NCI-H524 (cell line): ENCODE measurements at places on chromosomes 3 and 15.
A peak's percentile ranks its signal among the peaks of the same experiment; 100 is the strongest.

GRCh38 chr15:99981191-99981647 lies 248.0 kb upstream of the LYSMD4 start:
- DNase-seq: peak; percentile 33

GRCh38 chr15:72968531-72968922 lies 83.7 kb upstream of the NEO1 start:
- peak; percentile 31 for DNase-seq

- peak; percentile 12 for DNase-seq
These were observed 31.8 kb upstream of the HES1 start for GRCh38 chr3:194103983-194104751.

- no peak for DNase-seq
These were observed 166.6 kb upstream of the SMAD3 start for GRCh38 chr15:66898656-66899386.

DNA sequence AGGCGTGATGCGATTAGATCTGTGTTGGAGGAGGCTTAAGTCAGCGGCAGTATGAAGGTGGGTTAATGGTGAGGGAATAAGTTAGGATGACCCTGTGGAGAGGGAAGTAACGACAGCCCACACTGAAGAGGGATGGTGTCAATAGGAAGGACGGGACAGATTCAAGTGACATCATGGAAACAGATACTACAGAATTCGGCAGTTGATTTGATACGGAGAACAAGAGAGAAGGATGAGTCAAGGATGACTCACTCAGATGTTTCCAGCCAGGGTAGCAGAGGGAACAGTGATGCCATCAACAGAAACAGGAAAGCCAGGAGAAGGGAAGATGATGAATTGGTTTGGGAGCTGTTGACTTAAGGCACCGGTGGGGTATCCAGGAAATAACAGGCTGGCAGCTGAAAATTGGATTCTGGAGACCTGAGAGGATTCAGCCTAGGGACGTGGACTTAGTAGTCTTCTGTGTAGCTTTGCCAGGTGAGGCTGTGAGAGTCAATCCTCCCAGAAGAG lies 38.0 kb downstream of the SHC4 start:
- no peak for DNase-seq

DNA sequence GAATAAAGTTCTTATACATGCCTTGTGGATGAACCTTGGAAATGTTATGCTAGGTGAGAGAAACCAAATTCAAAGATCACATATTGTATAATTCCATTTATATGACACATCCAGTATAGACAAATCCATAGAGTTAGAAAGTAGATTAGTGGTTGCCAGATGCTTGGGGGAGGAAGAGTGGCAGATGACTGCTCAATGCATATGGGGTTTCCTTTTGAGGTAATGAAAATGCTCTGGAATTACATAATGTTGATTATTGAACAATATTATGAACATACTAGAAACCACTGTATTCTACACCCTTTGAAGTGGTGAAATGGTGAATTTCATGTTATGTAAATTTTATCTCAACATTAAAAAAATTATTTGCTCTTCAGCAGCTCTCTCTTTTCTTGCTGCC lies 100.8 kb downstream of the DHX36 start:
- DNase-seq: no peak

- no peak for DNase-seq
These were observed 54.6 kb downstream of the ARMC8 start for GRCh38 chr3:138241676-138242075.

DNA sequence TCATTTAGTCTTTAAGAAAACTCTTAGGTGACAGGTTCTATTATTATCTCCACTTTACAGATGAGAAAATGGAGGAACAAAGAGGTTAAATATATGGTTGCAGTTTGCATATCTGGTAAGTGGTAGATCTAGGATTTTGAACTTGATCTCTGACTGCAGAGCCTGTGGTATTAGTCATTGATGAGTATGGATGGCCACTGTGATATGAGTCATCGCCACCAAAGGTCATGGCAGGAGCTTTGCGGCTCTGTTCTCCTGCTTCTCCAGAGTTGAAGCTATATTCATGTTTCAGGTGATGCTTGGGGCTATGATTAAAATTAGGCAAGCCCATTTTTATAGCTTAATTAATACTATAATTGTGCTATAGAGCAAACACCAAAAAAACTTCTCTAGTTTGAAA lies 306.2 kb upstream of the DPPA4 start:
- DNase-seq: no peak

DNA sequence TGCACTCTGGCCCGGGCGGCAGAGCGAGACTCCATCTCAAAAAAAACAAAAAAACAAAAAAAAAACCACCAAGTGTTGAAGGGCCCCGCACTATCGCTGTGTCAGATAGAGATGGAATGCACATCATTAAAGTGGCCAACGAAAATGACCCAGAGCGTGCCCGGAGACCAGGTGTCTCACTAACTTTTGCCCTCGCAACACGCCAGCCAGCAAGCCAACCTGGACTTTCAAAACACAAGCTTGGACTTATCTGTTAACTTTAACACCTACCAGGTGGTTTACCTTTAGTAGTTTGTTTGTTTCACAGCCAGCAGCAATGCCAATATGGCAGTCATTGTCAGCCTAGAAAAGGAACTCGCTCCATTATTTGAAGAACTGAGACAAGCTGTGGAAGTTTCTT lies 28.6 kb downstream of the FAM174B start:
- no peak for DNase-seq

GRCh38 chr15:72237029-72237852 lies 6.3 kb upstream of the PKM start:
- no peak for DNase-seq

- DNase-seq: no peak
These were observed 39.6 kb upstream of the SEC13 start for GRCh38 chr3:10360478-10360877.

DNA sequence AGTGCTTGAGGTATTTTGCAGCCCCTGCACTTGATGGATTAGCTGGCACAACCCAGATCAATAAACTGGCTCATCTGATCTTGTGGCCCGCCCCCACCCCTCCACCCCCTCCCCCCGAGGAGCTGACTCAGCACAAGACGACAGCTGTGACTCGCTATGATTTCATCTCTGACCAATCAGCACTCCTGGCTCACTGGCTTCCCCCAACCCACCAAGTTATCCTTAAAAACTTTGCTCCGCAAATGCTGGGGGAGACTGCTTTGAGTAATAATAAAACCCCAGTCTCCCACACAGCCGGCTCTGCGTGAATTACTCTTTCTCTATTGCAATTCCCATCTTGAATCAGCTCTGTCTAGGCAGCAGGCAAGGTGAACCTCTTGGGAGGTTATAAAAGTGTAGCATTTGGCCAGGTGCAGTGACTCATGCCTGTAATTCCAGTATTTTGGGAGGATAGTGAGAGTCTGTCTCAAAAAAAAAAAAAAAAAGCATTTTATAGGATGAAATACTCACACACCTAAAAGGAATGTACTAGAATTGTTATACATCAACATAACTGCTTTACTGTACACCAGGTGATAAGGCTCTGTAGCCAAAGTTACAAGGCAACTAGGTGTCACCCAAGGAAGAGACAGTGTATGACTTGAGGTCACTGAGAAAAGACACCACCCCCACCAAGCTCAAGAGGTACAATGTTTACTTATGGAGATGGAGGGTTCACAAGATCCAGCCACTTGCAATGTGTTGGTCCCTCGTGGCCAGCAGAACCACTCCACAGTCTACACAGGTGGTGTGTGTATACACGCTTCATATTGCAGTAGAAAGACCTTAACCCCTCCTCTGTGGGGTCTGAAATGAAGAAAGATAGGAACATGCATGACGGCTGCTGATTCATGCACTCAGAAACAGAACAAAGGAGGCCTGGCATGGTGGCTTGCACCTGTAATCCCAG lies 8.6 kb downstream of the ZNF445 start:
- no peak for DNase-seq

- DNase-seq: no peak
These were observed 1293.0 kb upstream of the EPHA6 start for GRCh38 chr3:95521396-95521795.

DNA sequence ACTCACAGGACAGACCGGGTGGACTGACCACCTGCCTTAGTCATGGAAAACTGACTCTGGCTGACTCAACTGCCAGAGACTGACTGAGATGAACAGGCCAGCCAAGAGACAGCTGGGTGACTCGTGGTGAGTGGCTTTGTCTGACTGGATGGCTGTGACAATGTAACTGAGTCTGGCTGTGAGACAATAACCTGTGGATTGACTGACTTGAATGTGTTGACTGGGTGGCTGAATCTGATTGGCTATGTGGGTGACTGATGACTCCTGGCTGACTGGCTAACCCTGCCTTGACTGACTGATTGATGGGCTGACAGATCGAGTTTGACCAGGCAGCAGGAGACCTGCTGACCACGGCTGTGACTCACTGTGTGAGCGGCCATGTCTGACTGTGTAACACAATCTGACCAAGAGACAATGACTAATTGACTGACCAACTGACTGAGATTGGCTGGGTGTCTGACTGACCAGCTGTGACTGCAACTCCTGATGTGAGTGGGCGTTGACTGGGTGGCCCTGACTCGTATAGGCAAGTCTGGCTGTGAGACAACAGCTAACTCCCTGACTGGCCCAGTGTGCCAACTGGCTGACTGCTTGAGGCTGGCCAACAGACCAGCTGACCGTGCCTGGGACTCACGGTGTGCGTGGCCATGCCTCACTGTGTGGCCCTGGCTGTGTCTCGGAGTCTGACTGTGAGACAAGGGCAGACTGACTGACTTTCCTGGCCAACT lies 509.1 kb downstream of the SHQ1 start:
- no peak for DNase-seq

DNA sequence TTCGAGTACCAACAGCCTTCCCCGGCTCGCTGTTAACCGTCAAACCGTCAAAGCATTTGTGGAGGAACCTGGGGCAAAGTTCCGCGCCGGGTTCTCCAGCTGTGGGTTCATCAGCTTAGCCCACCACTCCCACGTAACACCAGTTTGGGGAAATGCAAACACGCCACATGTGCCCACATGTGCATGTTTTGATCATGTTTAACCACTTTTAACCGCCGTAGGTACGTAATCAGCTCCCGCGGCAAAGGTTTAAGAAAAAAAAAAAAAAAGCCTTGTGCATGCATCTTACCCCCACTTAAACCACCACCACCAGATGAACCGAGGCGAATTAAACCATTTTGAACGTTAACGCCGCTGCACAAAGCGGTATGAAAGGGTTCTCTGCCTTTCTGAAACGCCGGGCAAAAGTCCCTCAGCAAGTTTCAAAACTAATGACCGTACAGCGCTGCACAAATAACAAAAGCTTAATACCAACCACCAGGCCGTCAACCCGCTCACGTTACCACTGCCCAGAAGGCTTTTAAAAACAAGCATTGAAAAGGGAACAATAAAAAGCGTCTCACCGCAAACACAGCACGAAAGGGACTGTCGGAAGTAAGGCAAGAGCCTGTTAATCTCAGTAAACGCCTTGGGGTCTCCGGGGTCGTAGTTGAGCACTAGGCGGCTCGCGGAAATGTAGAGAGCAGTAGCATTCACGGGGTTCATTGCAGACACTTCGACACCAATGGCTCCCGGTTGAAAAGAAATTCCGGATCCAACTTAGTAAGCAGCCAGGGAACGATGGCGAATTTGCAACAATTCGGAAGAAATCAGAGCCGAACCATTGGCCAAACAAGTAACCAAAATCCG lies 1.5 kb downstream of the MSL2 start:
- DNase-seq: peak; percentile 48

DNA sequence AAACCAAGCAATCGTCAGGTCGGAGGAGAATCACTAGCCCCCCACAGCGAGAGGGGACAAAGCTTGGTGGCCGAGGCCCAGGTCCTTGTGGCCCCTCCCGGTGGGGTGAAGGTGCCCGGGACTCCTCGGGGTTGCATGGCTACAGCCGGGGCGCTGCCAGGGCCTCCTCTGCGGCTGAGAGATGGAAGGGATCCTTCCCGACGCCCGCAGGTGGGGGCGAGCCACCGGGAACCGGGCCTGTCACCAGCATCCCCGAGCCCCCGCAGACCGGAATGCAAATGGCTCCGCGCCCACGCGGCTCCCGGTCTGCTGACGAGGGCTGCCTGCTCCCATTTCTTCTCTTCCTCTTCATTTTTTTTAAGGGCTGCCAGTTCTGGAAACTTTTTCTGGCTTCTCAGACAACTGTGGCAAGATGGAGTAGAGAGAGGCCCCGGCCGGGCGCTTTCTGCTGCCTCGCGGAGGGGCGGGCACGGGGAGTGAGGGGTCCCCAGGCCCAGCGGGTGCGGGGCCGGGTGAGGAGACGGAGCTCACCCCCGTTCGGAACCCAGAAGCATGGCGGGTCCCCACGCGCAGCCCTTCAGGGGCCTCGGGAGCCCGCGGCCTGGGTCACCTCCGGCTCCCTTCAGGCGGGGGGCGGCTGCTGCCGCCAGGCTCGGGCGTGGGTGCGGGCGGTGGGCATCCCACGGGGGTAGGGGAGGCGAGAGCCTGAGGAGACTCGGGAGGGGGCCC lies 27.5 kb downstream of the MELTF start:
- no peak for DNase-seq

DNA sequence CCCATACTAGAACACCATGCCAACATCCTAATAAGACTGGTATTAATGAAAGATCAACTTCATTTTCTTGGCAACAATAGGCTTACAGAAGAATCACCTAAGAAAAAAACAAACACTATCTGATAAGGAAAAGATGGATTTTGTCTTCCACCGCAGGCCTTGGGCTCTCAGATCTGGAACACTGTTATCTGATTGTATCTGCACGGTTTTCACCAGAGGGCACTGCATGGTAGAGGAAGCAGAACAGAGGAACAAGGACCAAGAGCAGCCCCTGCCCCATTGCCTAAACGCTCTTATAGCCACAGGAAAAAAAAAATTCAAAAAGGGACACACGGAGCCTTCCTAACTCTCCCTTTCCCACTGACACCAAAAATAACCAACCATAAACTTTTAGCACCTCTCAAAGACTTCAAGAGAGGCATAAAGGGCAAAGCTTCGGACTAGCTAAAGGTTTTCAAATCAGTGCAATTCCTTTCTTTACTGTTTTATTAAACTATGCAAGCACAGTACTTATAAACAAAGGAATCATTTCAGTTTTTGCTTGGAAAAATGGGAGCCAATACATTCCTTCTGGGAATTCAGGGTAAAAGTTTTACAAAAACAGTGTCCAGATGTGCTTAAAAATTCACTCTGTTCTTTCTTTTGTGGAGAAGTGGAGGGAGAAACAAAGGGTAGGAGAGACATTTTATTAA lies 23.3 kb downstream of the IL17RD start:
- no peak for DNase-seq

GRCh38 chr3:111776827-111777483 lies 82.1 kb upstream of the PHLDB2 start:
- no peak for DNase-seq

- DNase-seq: no peak
These were observed 45.7 kb downstream of the GRIP2 start for GRCh38 chr3:14494279-14494972.

- peak; percentile 99 for DNase-seq
These were observed 40.5 kb upstream of the ROPN1 start for GRCh38 chr3:124032311-124032880.

- DNase-seq: peak; percentile 78
These were observed 1.7 kb upstream of the HES1 start for GRCh38 chr3:194134231-194134756.

DNA sequence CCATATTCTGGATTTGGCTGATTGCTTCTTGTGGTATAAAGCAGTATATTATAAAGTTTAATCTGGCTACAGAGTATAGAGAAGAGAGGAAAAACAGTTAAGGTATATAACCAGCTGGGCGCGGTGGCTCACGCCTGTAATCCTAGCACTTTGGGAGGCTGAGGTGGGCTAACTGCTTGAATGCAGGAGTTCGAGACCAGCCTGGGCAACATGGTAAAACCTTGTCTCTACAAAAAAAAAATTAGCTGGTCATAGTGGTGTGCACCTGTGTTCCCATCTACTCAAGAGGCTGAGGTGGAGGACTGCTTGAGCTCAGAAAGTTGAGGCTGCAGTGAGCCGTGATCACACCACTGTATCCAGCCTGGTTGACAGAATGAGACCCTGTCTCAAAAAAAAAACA lies 7.3 kb downstream of the SLC12A6 start:
- DNase-seq: no peak
